B cell (primary cell): ENCODE measurements at places on chromosomes 13 and 19. TPM values are rescaled to one million over a fixed set of nuclear protein-coding genes. Genes with fewer than 3 reads are reported as not detected.

DNA sequence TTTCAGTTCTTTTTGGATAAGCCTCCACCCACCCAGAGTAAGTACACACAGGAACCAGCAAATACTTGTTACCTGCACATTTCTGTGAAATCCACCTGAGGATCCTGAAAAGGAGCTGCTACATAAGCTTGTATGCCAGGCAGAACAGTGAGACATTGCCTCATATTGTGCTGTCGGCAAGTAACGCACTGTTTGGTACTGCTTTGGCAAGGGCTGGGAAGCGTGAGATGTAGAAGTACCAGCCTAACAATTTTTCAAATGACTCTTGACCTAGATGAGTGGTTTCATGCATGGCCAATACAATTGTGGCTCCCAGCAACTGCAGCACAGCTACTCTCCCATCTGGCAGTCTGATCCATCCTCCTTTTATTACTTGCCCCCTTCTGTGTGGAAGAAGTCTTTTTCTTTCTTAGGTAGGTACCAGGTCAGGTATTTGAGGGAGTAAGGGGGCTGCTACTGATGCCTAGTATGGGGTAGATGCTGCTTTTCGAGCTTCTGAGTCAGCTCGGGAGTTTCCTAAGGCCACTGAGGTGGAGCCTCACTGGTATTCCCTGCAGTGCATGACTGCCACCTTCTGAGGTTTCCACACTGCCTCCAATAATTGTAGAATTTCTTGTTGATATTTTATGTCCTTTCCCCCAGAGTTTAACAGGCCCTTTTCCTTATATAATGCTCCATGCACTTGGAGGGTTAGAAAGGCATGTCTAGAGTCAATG is 52.2 kb downstream of the ZNF737 start:
- no peak for DNase-seq

The PLPP2 gene
- polyA plus RNA-seq = 0.17 and 1.3 TPM in 2 replicates

DNA sequence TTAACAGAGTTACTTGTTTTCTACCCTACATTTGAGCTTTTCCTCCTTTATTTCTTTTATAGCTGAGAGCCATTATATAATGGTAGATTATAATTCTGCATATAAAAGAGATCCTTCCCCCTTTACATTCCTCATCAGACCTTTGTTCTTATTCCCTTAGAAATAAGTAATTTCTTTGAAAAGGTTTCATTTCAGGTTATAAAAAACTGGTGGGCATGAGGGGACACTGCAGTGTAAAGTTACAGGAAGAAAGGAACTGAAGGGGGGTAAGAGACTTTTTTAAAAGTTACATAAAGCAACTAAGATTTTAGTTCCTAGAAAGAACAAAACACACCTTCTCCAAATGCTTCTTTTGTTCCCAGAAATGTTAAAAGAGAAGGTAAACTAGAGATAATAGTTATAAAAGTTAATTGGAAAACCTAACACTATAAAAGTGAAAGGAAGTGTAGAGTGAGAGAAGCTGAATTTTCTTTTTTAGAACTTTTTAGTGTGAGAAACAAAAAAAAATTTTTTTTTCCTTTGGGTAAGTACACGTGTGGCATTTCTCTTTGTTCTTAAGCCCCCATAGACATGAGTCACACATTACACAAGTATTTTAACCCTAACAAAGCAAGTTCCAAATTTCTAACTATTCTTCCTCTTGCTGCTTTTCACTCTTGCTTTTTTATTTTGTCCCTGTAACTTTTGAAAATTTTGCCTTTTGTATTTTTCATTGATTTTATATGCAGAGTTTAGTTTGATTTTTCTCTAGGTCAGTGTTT is 106.4 kb upstream of the MLNR start:
- no peak for DNase-seq

The PRKCG gene
- 0.31 and 2.6 TPM in 2 replicates for polyA plus RNA-seq

DNA sequence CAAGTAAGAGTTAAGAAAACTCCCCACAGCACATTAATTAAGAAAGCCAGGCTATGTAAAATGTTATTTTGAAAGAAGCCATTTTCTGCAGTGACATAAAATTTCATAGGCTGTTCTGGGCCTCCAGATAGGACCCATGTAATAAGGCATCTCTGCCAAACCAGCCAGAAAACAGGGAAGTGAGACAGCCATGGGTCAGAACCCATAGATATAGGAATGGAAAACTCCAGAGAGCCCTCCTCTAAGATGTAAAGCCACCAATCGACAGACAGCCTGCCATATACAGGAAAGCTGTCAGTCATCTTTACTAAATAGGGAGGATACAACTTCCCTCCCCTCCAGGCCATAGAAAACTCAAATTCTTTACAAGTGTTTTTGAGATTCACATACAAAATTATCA is 493.3 kb downstream of the COG6 start:
- no peak for DNase-seq

DNA sequence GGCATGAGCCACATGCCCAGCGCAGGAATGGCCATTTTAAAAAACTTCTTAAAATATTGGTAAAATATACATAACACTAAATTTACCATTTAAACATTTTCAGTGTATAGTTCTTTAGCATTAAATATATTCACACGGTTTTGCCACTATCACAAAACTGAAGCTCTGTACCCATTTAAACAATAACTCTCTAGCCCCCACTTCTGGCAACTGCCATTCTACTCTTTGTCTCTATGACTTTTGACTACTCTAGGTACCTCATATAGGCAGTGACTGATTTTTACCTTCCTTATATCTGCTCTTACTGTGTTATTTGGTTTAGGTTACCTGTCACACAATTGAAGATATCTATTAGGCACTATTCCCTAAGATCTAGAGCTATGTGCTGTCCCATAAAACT is 2.3 kb upstream of the KBTBD7 start:
- no peak for DNase-seq

The ZNF473 gene
- 5.1 and 5.5 TPM in 2 replicates for polyA plus RNA-seq

- DNase-seq = no peak
These were observed 151.6 kb upstream of the CSNK1A1L start for GRCh38 chr13:37257051-37257450.

The RXFP2 gene
- polyA plus RNA-seq = not detected in 2 replicates

GRCh38 chr19:30719189-30719998 is 347.2 kb downstream of the ZNF536 start:
- DNase-seq = peak; percentile 6
